ENCODE measurements at places on chromosomes 12 and 14.

GRCh38 chr14:35909665-35910064 lies 83.5 kb downstream of the BRMS1L start:
- DNase-seq: no peak

DNA sequence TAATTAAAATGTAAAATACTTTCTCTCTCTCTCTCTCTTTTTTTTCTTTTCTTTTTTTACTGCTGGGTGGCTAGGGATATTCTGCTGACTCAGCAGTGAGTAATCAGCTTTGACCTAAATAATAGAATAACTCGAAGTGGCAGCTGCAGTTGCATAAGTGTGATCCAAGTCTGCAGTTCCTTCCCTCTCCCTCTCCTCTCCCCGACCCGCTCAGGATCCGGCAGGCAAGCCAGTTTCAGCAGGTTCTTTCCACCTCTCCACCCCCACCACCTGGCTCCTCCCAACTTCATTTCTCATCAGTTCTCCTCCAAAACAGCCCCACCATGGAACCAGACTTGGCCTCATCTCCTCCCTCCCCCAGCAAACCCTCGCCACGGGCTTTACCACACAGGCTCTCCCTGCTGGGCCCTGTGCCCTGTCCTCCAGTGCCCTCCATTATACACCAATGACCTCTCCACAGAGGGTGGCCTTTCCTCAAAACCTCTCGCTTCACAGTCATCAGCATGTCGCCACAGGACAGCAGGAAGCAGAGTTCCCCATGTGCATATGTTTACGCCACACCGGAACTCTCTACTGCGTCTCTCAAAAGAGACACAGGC lies 22.4 kb downstream of the SLC7A8 start:
- DNase-seq: no peak

DNA sequence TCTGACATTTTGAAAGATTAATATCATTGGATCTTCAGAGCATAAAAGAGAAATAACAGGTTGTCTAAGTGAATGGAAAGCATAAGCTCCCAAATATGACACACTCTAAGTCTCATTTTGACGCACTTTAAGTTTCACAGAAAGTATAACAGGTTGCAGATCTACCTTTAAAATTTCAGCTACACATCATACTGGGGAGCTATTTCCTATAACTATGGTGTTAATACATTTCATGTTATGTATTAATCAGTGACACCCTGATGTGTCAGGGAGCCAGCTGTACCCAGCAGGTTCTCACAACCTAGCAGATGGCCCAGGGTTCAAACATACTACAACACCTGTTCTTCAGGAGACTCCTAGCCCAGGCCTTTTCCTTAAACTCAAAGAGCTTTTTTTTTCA lies 31.1 kb upstream of the TMX1 start:
- DNase-seq: no peak

DNA sequence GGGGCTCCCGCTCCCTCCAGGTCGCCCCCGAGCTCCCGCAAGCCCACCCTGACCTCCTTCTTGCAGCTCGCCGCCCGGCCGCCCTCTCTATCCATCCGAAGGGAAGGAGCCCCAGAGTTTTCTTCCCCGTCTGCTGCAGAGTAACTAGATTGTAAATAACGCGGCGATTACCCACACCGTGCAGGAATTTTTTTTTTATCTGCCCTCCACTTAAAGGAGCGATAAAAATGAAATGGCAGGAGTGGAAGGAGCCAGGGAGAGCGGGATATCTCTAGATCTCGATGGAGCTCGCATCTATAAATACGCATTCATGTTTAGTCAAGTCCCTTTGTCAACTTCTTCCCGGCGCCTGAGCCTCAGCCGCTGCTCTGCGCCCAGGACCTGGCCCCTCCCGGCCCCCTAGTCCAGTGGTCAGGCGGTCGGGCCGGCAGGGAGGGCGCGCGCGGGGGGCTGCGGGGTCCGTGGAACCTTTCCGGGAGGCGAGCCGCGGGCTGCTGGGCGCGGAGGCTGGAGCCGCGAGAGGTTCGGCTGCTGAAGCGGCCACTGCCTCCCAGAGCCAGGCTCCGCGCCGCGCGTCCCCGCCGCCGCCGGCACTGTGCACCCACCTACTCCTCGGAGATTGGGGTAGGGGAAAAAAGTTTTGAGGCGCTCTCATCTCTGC lies 386.0 kb downstream of the BCAT1 start:
- no peak for DNase-seq

GRCh38 chr12:79685068-79685467 lies 5.7 kb downstream of the PAWR start:
- no peak for DNase-seq

DNA sequence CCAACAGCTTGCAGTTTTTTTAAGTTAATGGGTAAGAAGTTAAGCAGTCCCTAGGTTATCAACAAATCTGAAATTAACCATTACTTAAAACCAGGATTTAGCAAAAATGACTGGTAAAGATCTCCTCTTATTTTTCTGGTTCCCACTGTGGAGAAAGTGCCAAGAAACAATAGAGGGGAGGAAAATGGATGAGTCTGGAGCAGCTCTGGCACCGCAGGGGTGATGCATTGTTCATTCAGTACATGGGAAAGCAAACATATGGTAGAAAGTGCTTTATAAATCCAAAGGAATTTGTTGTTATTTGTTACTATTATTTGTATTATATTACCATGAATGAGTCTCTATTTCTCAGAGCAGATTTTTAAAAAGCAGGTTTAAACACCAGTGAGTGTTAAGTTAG lies 92.2 kb downstream of the DYRK2 start:
- DNase-seq: no peak

GRCh38 chr12:121794534-121795033 lies 1.1 kb upstream of the RHOF start:
- DNase-seq: no peak

Measured in hematopoietic multipotent progenitor cell treated with erythropoietin and hydrocortisone succinate and interleukin-3 and kit ligand, for 8 days (in vitro differentiated cells).